ENCODE measurements at places on chromosomes 6 and 20.

GRCh38 chr20:2822073-2822472, 5.9 kb downstream of the TMEM239 start:
- no peak for DNase-seq

DNA sequence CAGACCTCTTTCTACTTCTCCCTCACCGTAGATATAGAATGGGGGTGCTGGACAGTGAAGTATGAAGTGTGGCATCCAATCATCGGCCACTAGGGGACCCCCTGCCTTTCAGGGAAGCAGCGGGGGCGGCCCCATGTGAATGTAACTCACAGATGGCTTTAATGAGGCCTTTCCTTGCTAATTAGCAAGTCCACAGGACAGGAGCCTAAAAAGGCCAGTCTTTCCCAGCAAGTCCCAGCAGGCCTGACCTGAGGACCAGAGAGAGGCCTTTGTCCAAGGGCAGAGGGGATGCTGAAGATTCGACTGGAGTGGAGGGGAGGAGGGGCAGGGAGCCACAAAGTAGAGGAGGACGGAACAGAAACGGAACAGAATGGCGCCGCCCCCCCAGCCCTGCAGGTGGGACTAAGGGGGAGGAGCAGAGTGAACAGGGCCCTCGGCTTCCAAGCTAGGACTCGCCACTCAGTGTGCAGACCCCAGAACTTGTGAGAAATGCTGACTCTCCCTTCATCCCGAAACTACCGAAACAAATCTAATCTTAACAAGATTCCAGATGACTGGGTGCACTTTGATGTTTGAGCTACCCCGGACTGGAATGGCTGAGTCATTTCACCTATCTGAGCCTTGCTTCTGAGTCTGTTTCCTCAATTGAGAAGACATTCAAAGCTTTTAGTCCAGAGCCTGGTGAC, 5.8 kb downstream of the C6orf132 start:
- DNase-seq: no peak

DNA sequence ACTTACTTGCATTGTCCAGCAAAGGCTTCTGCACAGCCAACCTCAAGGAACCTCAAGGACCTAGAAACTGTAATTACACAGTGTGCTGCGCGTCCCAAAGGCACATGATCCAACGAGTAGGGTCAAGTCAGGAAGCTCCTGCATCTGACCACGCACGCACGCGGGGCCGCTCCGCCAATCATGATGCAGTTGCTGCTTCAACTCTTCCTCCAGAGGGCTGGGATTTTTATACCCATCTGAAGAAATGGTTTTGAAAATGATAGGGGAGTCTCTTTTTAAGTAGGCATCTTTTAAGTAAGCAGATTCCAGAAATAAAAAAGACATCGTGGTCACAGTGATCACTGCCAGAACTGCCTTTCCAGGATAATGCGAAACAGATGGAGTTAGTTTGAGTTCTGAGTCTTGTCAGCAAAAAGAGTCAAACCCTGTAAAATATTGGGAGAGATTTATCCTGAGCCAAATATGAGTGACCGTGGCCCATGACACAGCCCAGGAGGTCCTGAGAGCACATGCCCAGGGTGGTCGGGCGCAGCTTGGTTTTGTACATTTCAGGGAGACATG, 34.0 kb downstream of the KIF25 start:
- no peak for DNase-seq

GRCh38 chr6:13437218-13437996, 50.0 kb downstream of the GFOD1 start:
- no peak for DNase-seq

DNA sequence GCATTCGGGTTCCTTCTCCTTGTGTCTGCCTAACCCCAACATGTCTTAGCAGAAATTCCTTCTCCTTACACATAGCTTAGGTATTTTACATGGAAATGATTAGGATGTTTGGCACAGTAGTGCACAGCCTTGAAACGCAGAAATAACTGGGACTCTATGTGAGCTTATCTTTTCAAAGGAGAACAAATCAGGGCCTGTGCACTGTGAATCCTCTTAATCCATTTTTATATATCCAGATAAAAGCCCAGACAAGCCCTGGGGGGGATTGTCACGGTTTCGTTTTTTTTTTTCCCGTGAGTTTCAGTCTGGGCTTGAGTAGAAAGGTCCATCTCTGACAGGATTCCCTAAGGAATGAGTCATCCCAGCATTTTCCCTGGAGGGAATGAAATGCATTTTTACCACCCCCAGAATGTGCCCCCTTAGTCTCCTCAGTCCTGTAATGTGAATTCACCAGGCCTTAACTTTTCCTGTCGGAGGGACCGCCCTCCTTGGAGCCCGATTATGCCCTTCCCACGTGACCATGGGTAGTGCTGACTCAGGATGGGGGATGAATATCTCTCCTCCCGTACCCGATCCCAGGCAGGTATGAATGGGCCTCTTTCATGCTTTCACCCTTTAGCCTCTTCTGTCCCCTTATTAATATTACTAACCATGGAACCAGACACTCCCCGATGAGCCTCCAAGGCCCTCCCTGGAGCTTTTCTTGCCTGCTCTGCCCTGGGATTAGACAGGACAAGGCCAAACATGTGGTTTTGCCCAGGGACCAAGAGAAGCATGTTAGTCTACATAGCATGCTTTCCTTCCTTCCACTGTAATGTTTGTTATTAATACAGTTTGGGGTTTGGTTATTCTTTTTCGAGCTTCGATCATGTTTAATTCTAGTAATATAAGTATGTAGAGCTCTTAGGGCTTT, 23.9 kb upstream of the NAA20 start:
- DNase-seq: no peak

All from stimulated activated CD4-positive, alpha-beta T cell treated with anti-CD3 and anti-CD28 coated beads, Interleukin-15, amount 100 ng/mL, for 1 hour (primary cell).